Stimulated activated CD8-positive, alpha-beta memory T cell treated with anti-CD3 and anti-CD28 coated beads, Interleukin-15, amount 100 ng/mL, for 48 hours (primary cell): ENCODE measurements at places on chromosomes 11 and 22.

GRCh38 chr11:57903011-57903410 is 120.7 kb upstream of the OR9Q1 start:
- no peak for DNase-seq

- DNase-seq = no peak
These were observed 116.2 kb downstream of the FAT3 start for GRCh38 chr11:92340839-92341238.

DNA sequence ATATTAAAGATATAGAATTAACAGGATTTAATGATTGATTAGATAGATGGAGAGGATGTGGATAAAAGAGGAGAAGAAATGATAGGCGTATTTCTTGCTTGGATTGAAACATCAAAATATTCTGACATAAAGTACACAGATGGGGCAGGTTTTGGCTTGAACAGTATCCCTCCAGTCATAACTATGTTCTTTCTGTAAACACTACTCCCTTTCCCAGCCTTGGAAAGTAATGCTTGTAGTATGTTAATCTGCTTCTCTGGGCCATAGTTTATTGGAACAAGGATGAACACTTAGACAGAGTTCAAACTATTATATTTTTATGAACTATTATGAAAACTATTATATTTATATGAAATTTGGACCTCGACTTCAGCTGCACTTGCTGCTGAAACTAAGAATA is 419.2 kb downstream of the AASDHPPT start:
- DNase-seq = no peak

DNA sequence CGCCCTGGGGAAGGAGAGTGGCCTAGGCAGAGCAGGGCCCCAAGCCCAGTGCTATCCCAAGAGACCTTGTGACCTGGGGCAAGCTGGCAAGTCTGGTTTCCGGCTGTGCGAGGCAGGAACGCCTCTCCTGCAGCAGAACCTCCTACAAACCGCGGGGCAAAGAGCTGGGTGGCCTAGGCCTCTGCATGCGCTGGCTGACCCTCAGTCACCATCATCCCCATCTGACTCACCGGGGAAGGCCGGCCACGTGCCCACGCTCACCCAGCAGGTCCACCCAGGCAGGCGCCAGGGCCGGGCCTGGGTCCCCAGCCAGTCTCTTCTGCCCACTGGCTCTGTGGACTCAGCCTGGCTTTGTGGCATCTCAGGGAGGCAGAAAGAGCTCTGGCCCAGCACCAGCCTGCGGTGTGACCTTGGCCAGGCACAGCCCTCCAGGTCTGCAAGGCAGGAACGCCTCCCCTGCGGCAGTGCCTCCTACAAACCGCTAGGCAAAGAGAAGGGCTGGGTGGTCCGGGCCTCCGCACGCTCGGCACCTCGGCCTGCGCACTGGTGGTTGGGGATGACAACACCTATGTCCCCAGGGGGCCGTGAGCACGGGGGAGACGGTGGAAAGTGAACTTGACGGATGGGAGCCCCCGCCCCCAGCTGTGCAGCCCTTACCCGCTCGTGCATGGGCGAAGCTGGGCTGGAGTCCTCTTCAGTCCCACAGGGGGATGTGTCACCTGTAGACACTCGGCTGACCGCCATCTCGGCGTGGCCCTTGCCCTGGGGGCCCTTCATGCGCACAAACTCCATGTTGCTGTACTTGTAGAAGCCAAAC is 38.2 kb downstream of the KIAA0930 start:
- no peak for DNase-seq

- no peak for DNase-seq
These were observed 48.4 kb downstream of the CDKN1C start for GRCh38 chr11:2837096-2837601.

DNA sequence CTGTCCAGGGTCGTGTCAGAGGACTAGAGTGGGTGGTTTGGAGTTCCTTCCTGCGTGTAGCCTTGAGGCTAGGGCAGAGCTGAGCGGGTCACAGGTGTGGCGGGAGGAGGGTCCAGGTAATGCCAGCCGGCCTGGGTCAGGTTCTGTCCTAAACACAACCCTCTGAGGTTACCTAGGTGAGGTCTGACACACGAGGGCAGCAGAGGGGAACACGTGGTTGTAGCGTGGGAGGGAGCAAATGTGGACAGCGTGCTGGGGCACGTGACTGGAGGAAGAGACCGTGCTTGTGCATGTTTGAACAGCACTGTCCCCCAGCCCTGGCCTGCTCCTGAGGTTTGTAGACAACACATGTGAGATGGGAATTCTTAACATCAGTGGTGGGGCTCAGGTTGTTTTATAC is 13.1 kb downstream of the MOV10L1 start:
- DNase-seq = no peak

DNA sequence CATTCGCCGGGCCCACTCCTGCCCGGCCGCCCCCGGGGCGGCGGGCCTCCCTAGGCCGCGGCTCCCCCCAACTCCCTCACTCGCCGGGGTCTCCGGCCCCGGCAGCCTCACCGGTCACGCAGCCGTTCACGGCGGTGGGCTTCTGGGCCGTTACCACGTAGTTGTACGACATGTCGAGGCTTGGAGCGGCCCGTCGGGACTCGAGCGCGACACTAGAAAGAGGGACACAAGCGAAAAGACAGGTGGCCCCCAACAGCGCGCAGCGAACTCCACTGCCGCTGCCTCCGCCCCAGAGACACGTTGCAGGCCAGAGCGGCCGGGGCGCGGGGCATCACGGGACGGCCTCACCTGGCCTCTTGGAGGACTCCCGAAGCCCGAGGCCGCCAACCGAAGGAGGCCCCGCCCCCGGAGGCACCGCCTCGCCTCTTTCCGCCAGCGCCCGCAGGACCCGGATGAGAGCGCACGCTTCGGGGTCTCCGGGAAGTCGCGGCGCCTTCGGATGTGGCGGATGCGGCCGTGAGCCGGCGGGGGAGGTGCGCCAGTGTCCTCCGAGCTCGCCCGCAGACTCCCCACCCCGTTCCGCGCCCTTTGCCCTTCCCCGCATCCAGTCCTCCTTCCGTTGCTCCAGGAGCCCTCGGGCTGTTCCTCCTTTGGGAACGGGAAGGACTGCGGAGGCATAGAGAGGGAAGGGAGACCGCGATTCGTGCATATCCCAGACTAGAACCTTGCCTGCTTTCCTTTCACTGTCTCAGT is at the start of the genes DDB1 and TKFC:
Gene DDB1, minus strand, starts transcription at position 309 of the 753 bp plus-strand sequence. Its CDS starts 137 bp downstream, at position 172.
Gene TKFC, plus strand, starts transcription at position 432 of the 753 bp plus-strand sequence. CDS start 1,501 bp downstream, outside the sequence.
- peak; percentile 98 for DNase-seq

DNA sequence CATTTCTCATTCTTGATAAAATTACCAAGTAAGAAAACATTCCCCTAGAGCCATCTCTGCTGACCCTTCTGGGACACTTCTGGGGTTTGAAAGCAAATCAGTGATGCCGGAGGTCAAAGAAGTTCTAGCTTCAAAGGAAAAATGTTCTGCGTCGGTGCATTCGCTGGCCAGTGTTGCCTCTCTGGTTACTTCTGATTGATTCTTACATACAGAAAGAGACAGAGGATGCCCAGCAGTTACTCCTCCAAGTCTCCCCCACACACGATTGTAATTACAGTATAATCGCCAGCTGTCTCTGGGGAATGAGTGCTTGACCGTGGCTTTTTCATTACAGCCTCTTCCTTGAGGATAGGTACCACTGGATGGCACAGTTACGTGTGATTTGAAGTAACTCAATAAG is 150.9 kb downstream of the SNX19 start:
- DNase-seq = no peak

GRCh38 chr11:61460474-61460881 is 30.6 kb downstream of the SDHAF2 start:
- no peak for DNase-seq

- peak; percentile 52 for DNase-seq
These were observed at the start of gene CD3D for GRCh38 chr11:118342503-118343161. Gene CD3D (minus strand): TSS chr11:118342705. CDS start chr11:118342607, 98 bp downstream.

GRCh38 chr11:75556275-75556674 is 5.8 kb upstream of the SERPINH1 start:
- no peak for DNase-seq

- DNase-seq = no peak
These were observed 53.6 kb downstream of the ANO1 start for GRCh38 chr11:70131606-70132190.

DNA sequence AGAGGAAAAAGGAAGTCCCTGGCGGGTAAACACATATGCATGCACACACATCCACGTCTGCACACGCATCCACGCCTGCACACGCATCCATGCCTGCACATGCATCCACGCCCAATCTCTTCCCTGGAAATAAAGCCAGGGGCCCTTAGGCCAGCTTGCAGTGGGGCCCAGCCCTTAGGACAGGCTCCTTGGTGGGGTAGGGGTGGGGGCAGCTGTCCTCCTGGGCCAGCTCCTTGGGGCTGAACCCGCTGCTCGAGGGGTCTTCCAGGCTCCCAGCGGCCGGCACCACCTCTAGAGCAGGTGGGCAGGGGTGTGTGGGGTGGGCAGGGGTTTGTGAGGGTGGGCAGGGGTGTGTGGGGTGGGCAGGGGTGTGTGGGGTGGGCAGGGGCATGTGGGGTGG is 1.9 kb downstream of the C11orf21 start:
- DNase-seq = no peak

- DNase-seq = no peak
These were observed 7.7 kb upstream of the MMP12 start for GRCh38 chr11:102882389-102883024.

DNA sequence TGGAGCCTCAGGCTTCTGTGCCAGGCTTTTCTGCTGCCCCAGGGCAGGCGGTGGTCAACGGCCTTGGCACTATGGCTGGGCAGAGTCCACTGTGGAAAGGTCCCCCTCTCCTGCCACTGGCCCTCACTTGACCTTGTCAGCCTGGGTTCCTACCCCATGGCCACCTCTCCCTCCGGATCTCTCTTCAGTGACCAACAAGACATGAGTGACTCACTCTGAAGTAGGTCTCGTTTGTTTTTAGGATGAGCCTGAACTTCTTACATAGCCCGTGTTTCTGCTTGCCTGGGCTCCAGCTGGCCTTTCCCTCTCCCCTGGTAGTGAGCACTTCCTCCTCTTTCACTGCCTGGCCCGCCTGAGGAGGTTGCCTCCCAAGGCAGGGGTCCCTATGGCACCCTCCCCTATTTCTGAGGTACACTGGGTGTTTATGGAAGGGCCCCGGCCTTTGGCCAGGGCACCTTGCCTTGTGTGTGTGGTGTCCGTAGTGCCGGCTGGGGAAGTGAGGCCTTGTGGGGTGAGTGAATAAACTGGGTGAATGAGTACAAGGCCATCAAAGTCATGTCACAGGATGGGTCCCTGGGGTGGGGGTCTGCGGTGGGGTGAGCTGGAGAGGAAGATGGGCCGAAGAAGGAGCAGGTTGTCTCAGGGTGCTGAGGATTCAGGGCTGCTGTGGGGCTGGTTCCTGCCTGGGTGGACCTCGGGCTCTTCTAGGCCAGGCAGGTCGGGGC is 5.0 kb downstream of the SHANK3 start:
- DNase-seq = no peak
